ENCODE measurements at places on chromosomes 6 and 20.

- no peak for DNase-seq
Observed at GRCh38 chr20:39878809-39879208, 810.2 kb downstream of the MAFB start.

GRCh38 chr20:24979036-24979960 lies 13.3 kb downstream of the APMAP start:
- DNase-seq: no peak

- DNase-seq: no peak
Observed at GRCh38 chr20:17358854-17359253, 132.0 kb downstream of the PCSK2 start.

- DNase-seq: no peak
Observed at GRCh38 chr6:16440636-16441212, 202.3 kb downstream of the GMPR start.

DNA sequence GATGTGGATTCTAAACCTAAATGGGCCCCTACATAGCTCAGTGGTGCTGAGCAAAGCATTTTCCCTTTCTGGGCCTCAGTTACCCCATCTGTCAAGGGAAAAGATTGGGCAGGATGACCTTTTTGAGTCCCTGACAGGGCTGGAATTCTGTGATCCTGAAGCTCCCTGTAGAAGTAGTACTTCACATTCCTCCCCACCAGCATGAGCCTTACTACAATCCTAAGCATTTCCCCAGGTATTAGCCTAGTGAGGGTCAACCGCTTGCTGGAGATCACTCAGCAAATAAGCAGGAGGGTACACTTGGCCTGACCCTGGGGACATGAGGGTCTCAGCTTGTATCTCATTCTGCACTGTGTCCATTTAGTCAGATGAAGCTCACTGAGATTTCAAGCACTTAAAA lies 13.4 kb downstream of the NDRG3 start:
- no peak for DNase-seq

All from NCI-H1417 treated with DMSO at 0.1 percent for 48 hours (cell line).